ENCODE measurements at places on chromosomes 12 and 14.

- no peak for DNase-seq
Observed at GRCh38 chr12:49014547-49014946, 4.0 kb downstream of the PRKAG1 start.

- no peak for DNase-seq
Observed at GRCh38 chr14:74085828-74086227, 1.1 kb downstream of the LIN52 start.

GRCh38 chr12:111283521-111283920 is 85.4 kb downstream of the PHETA1 start:
- DNase-seq = no peak

DNA sequence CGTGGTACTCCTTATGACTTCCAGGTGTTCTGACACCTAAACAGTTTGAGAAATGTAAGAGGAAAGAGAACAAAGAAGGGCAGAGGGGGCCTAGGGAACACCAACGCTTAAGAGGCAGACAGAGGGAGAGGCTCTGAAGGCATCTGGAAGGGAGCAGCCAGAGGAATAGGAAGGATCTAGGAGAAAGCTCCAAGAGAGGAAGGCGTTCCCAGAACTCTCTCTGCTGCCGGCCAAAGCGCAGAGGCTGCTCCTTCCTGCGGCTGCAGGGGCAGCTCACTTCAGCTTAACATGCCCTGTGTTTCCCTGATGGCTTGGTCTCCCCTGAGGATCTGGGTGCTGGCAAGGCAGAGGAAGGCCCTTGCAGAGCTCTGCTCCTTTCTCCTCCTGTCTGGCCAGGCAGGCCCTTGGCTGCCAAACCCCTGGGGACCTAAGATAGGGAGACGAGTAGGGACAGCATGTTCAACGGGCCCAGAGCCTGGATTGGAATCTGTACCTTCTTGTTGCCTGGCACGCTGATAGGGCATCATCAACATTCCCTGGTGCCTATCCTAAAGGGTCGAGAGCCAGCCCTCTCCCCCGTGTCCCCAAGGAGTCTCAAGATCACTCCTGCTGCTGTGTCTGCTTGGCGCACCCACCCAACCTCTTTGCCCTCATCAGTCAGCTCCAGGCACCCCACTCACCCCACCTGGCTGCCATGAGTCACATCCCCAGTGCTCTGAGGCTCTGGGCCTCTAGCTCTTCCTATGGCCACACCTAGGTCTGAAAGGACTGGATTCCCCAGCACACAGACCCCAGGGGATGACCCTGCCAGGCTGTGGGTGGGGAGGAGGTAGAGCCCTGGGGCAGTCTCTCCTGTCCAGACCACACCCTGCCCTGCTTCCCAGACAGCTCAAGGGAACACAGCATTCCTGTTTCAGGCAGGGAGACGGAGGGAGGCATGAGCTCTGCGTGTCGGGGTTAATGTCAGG is 45.6 kb downstream of the LTBP2 start:
- DNase-seq = no peak

GRCh38 chr14:80493620-80494019 is 282.3 kb upstream of the DIO2 start:
- no peak for DNase-seq

- no peak for DNase-seq
Observed at GRCh38 chr12:109878749-109879148, 1.6 kb downstream of the GLTP start.

- no peak for DNase-seq
Observed at GRCh38 chr14:68947802-68948201, 31.3 kb downstream of the ACTN1 start.

GRCh38 chr14:92644171-92644969 is 104.1 kb downstream of the LGMN start:
- no peak for DNase-seq

DNA sequence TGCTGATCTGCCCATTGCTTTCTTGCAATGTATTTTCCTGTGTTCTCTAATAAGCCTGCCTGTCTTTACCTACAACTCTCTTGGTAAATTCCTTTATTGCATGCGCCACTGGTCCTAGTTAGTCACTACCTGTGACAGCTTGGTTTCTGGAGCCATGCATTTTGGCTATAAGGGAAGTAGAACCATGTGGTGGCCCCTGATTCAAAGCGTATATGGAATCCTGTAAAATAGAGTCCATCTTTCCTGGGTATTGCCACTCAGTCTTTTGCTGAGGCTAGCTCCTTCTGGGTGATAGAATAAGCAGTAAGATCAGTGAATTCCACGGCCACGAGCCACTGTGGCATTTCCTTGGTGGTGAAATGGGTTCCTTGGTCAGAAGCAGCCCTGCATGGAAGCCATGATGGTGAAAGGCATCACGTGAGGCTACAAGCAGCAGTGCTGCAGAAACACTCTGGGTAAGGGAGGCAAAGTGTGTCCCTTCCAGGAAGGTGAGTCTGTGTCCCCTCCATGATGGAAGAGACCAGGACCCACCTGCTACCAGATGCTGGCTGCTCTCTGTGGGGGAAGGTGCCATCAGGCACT is 19.6 kb downstream of the TNFAIP2 start:
- no peak for DNase-seq
